ENCODE measurements at places on chromosomes 4 and X.

DNA sequence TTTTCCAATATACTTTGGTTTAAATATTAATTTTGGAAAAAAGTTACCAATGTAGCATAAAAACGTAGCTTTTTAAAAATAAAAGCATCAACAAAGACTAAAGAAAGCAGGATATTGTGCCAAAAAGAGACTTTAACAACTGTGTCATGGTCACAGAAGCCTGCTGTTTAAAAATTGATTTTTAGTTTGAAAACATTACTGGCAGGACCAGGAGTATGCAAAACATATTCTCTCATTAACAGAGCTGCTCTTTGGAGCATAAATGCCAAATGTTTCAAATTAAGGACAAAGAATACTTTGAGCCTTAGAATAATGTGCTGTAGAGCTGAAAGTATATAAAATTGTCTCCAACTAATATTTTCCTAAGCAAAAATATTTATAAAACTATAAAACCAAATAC is 279.0 kb downstream of the ARAP2 start:
- no peak for DNase-seq

- no peak for DNase-seq
These were observed 672 bp upstream of the C1QTNF7 start for GRCh38 chr4:15427161-15427560.

- no peak for DNase-seq
These were observed 83.8 kb downstream of the VCX3B start for GRCh38 chrX:8548446-8548845.

- DNase-seq: no peak
These were observed 36.8 kb upstream of the VBP1 start for GRCh38 chrX:155179346-155179997.

GRCh38 chr4:6109842-6110560 is 90.3 kb downstream of the JAKMIP1 start:
- no peak for DNase-seq

Data from upper lobe of left lung (tissue), 6 donors.